ENCODE measurements at places on chromosomes 6 and 20.

DNA sequence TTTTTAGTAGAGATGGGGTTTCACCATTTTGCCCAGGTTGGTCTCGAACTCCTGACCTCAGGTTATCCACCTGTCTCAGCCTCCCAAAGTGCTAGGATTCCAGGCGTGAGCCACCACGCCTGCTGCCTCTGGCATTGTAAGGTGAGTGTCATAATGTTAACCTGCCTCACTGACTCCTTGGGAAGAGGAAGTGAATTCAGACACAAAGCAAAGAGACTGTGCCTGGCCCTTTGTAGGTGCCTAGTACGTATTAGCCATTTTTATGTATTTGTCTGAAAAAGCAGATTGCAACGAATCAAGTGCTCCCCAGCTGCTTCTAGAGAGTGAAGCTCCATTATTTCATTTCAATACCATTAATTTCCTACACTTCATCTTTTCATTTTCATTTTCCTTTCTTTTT lies 260.5 kb downstream of the SAMD5 start:
- no peak for DNase-seq

GRCh38 chr20:20020908-20021307 lies 3.7 kb downstream of the NAA20 start:
- no peak for DNase-seq

DNA sequence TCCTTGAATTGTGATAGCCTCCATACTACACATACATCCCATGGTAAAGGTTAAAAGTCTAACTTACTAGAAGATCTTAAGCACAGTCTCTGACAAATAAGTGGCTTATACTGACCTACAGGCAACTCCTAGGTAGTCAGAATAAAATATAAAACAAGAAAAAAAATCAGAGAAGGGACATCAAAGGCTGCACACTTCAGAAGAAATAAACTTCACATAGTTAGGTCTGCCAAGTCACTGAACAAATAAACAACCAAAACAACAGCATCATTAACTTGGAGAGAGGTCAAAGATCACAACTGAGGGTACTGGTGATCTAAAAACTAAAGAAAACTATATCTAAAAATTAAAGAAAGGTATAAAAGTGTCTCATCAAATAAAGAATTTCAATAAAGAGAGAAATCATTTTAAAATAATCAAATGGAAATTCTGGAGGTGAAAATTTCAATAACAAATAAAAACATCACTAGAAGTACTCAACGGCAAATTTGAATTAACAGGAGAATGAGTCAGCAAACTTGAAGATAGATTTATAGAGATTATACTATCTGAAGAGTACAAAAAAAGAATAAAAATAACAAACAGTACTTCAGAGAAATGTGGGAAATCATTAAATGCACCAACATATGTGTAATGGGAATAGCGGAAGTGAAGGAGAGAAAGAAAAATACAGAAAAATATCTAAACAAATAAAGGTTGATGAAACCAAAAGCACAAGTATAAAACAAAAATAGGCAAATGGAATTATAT lies 88.0 kb upstream of the UST start:
- DNase-seq, result no peak

DNA sequence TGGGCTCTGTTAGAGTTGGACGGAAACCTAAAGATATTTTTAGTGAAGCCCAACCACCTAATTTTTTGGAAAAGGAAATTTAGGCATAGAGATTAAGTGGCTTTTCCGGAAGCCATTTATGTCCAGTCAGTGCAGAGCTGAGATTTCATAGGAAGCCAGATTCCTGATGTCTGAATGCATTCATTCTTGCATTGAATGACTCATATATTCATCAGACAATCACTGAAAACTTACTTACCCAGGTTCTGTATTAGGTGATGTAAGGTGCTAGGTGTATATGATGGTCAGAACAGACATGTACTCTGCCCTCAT lies 4.1 kb downstream of the SH3BGRL2 start:
- no peak for DNase-seq

GRCh38 chr6:51738614-51739013 lies 348.8 kb downstream of the PKHD1 start:
- no peak for DNase-seq

GRCh38 chr20:36745927-36746659 lies at the start of gene NDRG3:
TSS of gene NDRG3 (minus strand) at chr20:36746090. CDS start at chr20:36721735, 24,355 bp downstream.
- peak; percentile 88 for DNase-seq

GRCh38 chr20:48717680-48718223 lies 110.0 kb downstream of the PREX1 start:
- peak; percentile 55 for DNase-seq

GRCh38 chr6:121143476-121143875 lies 190.8 kb downstream of the TBC1D32 start:
- no peak for DNase-seq

GRCh38 chr6:82506526-82506925 lies 142.9 kb downstream of the TPBG start:
- DNase-seq, result no peak

DNA sequence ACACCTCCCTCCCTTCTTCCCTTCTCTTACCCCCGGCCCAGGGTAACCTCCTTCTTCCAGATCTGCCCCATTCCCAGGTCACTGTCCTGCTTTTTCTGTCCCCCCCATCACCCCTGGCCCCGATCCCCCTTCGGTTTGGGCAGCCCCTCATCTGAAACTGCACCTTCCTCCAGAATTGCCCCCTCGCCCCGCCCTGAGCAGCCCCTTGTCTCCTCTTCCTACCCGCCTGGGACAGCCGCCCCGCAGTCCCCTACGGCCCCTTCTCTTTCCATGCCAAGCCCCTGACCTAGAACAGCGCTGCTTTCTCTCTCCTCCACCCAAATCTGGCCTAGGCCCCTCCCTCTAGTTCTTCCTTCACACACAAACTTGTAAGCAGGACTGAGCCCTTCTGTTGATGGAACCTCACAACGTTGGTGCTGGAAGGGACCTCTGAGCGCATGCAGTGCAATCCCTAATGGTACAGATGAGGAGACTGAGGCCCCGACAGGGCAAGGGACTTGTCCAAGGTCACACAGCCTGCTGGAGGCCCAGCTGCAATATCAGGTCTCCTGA lies 630 bp downstream of the PPP2R5D start:
- DNase-seq, result no peak

- DNase-seq, result no peak
These were observed 55.5 kb downstream of the FOXC1 start for GRCh38 chr6:1665214-1665613.

DNA sequence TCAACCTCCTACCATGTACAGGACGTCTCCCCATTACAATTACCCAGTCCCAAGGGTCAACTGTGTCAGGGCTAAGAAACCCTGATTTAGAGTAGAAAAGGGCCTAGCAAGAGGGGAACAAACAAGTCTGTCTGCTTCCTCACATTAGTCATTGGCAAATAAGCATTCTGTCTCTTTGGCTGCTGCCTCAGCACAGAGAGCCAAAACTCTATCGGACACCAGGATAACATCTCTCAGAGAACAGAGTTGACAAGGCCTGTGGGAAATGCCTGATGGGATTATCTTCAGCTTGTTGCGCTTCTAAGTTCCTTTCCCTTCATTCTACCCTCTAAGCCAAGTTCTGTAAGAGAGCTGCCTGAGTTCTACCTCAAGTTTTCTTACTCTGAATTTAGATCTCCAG lies 19.0 kb upstream of the VSX1 start:
- no peak for DNase-seq

- no peak for DNase-seq
These were observed 79.3 kb downstream of the AHI1 start for GRCh38 chr6:135418040-135418760.

GRCh38 chr20:64261138-64261537 lies 5.6 kb downstream of the PCMTD2 start:
- no peak for DNase-seq

- no peak for DNase-seq
These were observed 124.0 kb downstream of the MMUT start for GRCh38 chr6:49339096-49339495.

DNA sequence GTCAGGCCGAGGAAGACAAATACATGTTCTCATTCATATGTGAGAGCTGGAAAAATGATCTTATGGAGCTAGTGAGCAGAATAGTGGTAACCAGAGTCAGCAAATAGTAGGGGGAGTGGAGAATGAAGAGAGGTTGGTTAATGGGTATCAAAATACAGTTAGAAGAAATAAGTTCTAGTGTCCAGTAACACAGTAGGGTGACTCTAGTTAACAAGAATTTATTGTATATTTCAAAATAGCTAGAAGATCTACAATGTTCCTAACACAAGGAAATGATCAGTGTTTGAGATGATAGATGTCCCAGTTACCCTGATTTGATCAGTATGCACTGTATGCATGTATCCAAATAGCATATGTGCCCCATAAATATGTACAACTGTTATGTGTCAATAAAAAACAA lies 128.4 kb downstream of the BCKDHB start:
- DNase-seq, result no peak

GRCh38 chr20:33727806-33728205 lies 4.0 kb upstream of the ZNF341 start:
- DNase-seq, result no peak

DNA sequence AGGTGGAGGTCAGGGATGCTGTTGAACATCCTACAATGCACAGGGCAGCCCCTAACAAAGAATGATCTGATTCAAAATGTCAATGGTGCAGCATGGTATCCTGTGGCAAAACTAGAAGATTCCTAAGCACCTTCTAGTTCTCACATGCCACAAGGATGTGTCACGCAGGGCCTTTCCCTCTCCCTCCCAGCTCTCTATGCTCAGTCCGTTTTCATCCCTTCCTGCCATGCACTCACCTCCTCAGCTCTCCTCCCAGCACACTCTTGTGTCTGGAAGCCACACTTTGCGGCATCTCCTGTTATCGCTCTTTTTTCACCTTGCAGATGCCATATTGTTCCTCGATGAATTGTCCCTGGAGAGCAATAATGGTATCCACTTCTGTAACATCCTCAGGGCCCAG lies 263.4 kb downstream of the CDC5L start:
- no peak for DNase-seq

DNA sequence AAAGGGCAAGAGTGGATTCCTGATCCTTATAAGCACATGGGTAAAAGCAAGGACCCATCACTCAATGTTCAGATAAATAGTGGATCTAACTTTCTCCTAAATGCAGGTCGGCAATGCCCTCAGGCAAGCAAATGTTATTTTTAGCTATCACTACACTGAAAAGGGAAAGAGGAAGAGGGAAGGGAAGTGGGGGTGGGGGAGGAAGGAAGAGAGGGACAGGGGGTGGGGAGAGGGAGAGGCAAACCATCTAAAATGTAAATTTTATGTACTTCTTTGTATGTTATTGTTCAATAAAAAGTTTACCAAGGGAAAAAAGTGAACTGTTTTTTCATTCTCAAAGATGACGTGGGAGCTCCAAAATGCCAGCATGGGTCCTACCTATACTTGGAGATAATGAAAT lies 44.2 kb downstream of the CHD6 start:
- DNase-seq, result no peak

- no peak for DNase-seq
These were observed 13.7 kb downstream of the FOXP4 start for GRCh38 chr6:41559655-41560427.

DNA sequence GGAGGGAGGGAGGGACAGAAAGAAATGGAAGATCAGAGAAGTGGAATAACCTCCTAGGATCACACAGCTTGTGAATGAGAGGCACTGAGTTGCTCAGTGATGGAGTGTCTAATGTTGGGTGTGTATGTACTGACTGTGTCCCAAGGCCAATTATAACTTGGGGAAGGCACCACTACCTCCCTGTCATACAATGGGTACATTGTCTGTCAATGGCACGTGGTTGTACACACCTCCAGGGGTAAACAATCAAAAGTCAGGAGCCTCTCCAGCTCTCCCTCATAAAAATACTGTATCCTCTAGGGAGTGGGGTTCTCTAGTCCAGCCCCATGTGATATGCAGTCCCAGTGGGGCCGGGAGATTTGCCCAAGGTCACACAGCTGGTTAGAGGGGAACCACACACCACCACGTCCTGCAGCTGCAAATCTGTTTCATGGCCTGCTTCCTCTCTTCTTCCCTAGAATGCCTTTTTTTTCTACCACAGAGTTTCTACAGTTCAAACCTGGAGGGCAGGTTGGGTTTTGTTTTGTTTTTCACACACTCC lies 112.5 kb downstream of the SNX5 start:
- DNase-seq, result no peak

DNA sequence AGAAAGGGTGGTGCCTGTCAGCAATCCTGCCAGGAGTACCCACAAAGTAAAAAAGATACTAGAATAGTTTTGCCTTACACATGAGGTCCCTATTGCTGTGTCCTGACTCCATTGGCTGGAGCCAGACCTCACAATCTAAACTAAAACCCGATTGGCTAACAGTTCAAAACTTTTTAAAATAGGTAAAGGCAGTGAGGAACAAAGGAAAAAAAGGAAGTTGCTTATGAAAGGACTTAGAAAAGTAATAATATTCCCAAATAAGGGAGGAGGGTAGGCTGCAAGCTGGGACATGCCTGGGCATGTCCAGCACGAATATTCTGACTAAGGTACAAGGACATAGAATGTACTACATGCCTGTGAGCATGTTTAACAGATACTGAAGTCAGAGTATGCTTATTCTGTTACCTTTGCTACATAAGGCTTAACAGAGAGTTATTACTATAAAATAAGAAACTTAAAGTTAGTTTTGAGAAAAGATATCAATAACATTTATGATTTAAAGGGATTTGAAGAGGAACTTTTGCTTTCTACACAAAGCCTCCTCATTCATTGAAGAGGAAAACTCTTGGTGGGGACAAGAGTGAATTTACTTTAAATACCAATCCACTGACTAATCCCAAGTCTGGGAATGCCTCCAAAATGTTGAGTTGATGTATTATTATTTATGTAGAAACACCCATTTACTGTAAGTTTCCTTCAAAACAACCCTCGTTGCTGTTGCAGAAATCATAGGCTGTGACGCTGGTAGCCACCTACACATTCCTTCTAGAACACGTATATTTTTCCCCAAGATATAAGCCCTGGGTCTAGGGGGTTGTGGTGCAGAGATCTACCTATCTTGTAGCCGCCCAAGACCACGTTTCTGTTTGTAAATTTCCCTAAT lies 8.2 kb upstream of the MTHFD1L start:
- DNase-seq, result no peak

- DNase-seq, result no peak
These were observed 209.0 kb downstream of the TFAP2A start for GRCh38 chr6:10205892-10206291.

DNA sequence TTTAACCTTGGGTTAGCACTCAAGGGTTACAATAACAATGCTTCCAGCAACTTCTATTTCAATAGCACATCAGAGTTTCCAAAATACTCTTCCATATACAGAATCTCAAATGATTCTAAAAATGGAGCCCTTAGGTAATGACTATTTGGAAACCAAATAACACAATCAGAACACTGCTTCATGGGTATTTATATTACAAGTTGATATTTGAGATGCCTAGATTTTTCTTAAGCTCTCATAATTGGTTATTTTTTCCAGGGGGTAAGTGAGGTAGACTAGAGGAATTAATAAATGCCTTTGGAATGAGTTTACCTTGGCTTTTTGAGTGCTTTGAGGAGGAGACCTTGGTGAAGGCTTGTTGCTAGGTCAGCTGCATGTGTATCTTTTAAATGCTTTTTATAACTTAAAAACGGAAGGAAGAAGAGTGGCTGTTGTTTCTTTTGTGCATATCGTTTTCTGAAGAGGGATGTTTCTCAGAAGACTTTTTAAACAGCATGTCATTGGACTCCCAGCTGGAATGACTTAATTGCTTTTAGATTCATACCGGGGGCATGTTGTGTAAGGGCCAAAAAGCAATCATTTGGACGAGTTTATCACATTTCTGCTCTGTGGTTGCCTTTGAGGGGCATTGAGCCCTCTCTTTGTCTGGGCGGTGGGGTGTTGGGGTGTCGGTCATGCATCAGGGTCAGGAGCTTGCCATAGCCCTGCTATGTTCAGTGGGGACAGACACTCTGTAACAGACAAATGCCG lies 186.0 kb downstream of the DTNBP1 start:
- no peak for DNase-seq
